Muscle of leg (tissue), 16 donors: ENCODE measurements at places on chromosomes 7 and 10. TPM values are rescaled to one million over a fixed set of nuclear protein-coding genes. Genes with fewer than 3 reads are reported as not detected.
A peak's percentile ranks its signal among the peaks of the same experiment; 100 is the strongest.

COL13A1 gene
- 12.5 TPM for total RNA-seq

CDK13 gene
- total RNA-seq, result 52.8 TPM

NKX2-3 gene
- 0.62 TPM for total RNA-seq

GTF2I gene
- total RNA-seq, result 101 TPM

TNKS2 gene
- 26.8 TPM for total RNA-seq

HIPK2 gene
- total RNA-seq, result 6.6 TPM

GRCh38 chr7:1101563-1102431 lies 13.9 kb downstream of the GPER1 start:
- H3K36me3 ChIP-seq, result peaks cover 11% of the 10 kb centered on the region
- peak overlapping the region; percentile 77 for H3K27ac ChIP-seq
- peak; percentile 38 for DNase-seq
- no peaks in the 10 kb centered on the region for H3K27me3 ChIP-seq
- H3K4me1 ChIP-seq, result peaks cover 68% of the 10 kb centered on the region

DNA sequence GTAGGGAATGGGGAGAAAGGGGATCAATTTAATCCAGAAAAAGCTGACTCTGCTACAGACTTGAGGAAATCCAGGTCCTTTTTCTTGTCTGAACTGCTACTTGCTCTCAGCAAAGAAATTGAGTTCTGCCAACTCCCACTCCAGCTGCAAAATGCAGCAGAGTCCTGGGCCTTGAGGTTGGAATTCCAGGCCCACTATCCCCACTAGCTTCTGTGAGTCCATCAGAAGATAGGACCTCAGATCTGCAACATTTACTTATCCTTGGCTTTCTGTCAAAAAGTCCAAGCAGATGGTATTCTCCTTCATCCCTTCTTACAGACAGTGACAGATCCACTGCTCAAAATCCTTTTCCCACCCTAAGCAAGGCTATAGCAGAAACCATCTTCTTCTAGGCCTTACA lies 219.2 kb downstream of the ARHGAP12 start:
- no peaks in the 10 kb centered on the region for H3K36me3 ChIP-seq
- H3K4me1 ChIP-seq, result peaks cover 43% of the 10 kb centered on the region
- peak; percentile 46 for DNase-seq
- H3K4me3 ChIP-seq, result no peak overlapping the region

GRCh38 chr10:119393845-119394244 lies 148.7 kb downstream of the RGS10 start:
- no peak for DNase-seq
- H3K27me3 ChIP-seq, result no peaks in the 10 kb centered on the region
- peaks cover 40% of the 10 kb centered on the region for H3K4me1 ChIP-seq
- no peaks in the 10 kb centered on the region for H3K36me3 ChIP-seq
- H3K27ac ChIP-seq, result no peak overlapping the region
- no peak overlapping the region for H3K4me3 ChIP-seq

- H3K4me1 ChIP-seq, result peaks cover 5% of the 10 kb centered on the region
- no peaks in the 10 kb centered on the region for H3K36me3 ChIP-seq
- DNase-seq, result no peak
- no peak overlapping the region for H3K4me3 ChIP-seq
Measured at GRCh38 chr7:111529507-111530355, 32.6 kb downstream of the IMMP2L start.

- no peak overlapping the region for H3K4me3 ChIP-seq
- H3K27ac ChIP-seq, result no peak overlapping the region
- H3K27me3 ChIP-seq, result no peaks in the 10 kb centered on the region
- DNase-seq, result no peak
Measured at GRCh38 chr10:129850316-129850715, 113.8 kb downstream of the EBF3 start.

DNA sequence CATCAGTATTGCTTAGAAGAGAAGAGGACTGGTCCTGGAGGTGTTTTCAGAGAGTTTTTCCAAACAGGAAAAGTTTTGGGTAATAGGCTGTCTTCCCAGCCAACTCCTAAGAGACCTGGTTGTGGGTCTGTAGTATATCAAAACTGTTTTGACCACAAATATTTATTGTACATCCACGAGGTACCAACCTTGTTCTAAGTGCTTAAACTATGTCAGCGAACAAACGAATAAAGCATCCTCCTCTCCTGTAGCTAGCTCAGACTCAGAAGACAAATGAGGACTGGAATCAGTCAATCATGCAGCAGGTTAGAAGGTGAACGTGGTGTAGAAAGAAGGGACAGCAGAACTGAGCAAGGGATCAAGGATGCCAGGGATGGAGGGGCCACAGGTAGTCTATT lies 61.6 kb upstream of the MKI67 start:
- no peak overlapping the region for H3K4me3 ChIP-seq
- no peak for DNase-seq
- no peaks in the 10 kb centered on the region for H3K27me3 ChIP-seq
- H3K4me1 ChIP-seq, result no peaks in the 10 kb centered on the region
- H3K27ac ChIP-seq, result no peak overlapping the region
- H3K36me3 ChIP-seq, result no peaks in the 10 kb centered on the region

- peaks cover 3% of the 10 kb centered on the region for H3K27me3 ChIP-seq
- no peaks in the 10 kb centered on the region for H3K4me1 ChIP-seq
- no peak for DNase-seq
- no peak overlapping the region for H3K27ac ChIP-seq
- H3K36me3 ChIP-seq, result no peaks in the 10 kb centered on the region
- no peak overlapping the region for H3K4me3 ChIP-seq
Measured at GRCh38 chr7:101557421-101557820, 71.7 kb downstream of the MYL10 start.

DNA sequence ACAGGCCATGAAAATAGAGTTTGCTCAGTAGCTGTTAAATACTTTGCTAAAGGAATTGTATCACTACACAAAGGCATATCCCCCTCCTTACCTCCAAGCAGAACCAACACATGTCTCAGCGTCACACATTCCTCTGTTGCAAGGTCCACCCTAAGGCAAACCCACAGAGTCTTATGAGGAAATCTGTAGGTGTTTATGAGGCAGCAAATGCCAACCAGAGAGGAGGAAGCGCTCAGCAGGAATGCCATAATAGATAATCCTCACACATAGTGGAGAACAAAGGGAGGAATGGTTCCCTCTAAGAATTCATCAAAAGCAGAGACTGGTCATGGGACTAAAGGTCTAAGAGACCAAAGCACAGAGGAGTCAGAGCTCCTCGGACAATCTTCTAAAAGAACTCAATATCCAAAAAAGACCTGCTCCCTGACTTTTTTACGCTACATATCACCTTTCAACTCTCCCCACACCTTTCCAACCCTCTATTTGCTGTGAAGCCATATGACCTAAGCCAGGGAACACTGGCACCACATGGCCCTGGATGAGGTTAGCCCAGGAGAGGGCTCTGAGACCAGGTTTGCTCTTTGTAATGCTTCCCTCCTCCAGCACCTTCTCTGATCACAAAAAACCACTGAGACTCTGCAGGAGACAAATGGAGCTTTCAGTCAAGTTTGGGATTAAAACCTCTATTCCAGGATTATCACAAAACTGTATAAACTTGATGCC lies 7.3 kb downstream of the SLC25A13 start:
- H3K4me1 ChIP-seq, result peaks cover 4% of the 10 kb centered on the region
- H3K4me3 ChIP-seq, result no peak overlapping the region
- DNase-seq, result no peak

GRCh38 chr7:431658-432111 lies 88.0 kb downstream of the PDGFA start:
- H3K4me1 ChIP-seq, result peaks cover 28% of the 10 kb centered on the region
- H3K27me3 ChIP-seq, result peaks cover 19% of the 10 kb centered on the region
- DNase-seq, result no peak
- H3K4me3 ChIP-seq, result no peak overlapping the region

GRCh38 chr10:49656845-49657493 lies 22.5 kb upstream of the C10orf53 start:
- no peak for DNase-seq
- no peaks in the 10 kb centered on the region for H3K36me3 ChIP-seq
- H3K27me3 ChIP-seq, result no peaks in the 10 kb centered on the region
- H3K27ac ChIP-seq, result no peak overlapping the region
- no peak overlapping the region for H3K4me3 ChIP-seq

- peaks cover 2% of the 10 kb centered on the region for H3K27me3 ChIP-seq
- no peaks in the 10 kb centered on the region for H3K4me1 ChIP-seq
- no peaks in the 10 kb centered on the region for H3K36me3 ChIP-seq
- H3K27ac ChIP-seq, result no peak overlapping the region
Measured at GRCh38 chr10:104521901-104522694, 119.0 kb upstream of the SORCS3 start.

- no peak for DNase-seq
- no peak overlapping the region for H3K4me3 ChIP-seq
- no peaks in the 10 kb centered on the region for H3K4me1 ChIP-seq
- H3K27ac ChIP-seq, result no peak overlapping the region
Measured at GRCh38 chr7:11615174-11615573, 216.8 kb downstream of the THSD7A start.

DNA sequence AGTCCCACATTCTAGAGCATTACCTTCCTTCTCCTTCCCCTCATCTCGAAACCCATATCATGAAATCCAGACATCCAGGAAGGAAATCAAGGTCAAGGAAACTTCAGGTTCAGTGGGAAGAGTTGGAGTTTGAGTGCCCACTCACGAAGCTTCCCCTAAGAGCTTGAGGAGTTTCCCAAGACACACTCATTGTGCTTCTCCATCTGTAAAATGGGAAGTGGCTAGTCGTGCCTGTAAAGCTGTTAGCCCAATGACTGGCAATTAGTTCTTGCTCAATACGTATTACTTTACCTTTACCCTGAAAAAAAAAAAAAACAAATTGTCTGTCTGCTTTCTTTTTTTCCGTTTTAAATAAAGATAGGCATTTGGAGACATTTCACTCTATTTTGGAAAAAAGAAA lies 42.3 kb downstream of the GPAM start:
- no peaks in the 10 kb centered on the region for H3K27me3 ChIP-seq
- H3K4me1 ChIP-seq, result peaks cover 10% of the 10 kb centered on the region
- DNase-seq, result no peak
- H3K4me3 ChIP-seq, result no peak overlapping the region
- no peaks in the 10 kb centered on the region for H3K36me3 ChIP-seq

- DNase-seq, result no peak
- H3K4me1 ChIP-seq, result no peaks in the 10 kb centered on the region
- H3K27me3 ChIP-seq, result peaks cover 7% of the 10 kb centered on the region
- H3K27ac ChIP-seq, result no peak overlapping the region
- H3K36me3 ChIP-seq, result no peaks in the 10 kb centered on the region
Measured at GRCh38 chr10:77664696-77665095, 27.1 kb upstream of the KCNMA1 start.

- no peak overlapping the region for H3K27ac ChIP-seq
- H3K4me3 ChIP-seq, result no peak overlapping the region
- H3K36me3 ChIP-seq, result no peaks in the 10 kb centered on the region
- H3K4me1 ChIP-seq, result no peaks in the 10 kb centered on the region
Measured at GRCh38 chr7:40944981-40945585, 757.8 kb downstream of the INHBA start.

GRCh38 chr7:36338256-36338655 lies 51.4 kb upstream of the ANLN start:
- H3K4me1 ChIP-seq, result no peaks in the 10 kb centered on the region
- H3K27ac ChIP-seq, result no peak overlapping the region
- DNase-seq, result no peak
- H3K27me3 ChIP-seq, result no peaks in the 10 kb centered on the region

DNA sequence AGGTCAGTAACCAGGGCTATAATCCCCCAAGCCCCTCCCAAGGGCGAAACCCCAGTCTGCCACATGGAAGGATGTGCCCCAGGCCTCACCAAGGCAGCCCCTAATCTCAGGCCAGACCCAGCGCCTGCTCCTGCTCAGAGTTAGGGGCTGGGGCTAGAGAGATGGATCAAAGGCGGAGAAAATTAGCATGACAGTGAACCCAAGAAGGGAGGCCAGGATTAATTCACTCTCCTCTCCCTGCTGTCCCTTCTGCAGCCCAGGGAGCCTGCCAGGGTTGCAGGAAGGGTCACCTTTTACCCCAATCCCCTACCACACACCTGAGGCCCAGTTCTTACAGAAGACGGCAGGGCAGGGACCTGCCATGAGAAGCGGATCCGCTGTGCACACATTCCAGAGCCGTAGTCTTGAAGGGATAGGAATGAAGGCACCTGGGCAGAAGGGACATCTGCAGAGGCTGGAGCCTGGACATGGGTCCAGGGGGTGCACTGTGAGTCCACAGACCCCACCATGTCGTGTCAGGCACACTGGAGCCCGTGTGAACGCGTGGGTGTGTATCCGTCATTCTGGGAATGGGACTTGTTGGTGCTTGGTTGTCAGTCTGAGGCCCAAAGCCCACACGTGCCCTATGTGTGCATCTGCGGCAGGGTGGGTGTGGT lies 11.9 kb upstream of the ZMIZ1 start:
- no peak overlapping the region for H3K27ac ChIP-seq
- H3K27me3 ChIP-seq, result peaks cover 2% of the 10 kb centered on the region
- H3K4me3 ChIP-seq, result no peak overlapping the region
- no peaks in the 10 kb centered on the region for H3K36me3 ChIP-seq

DNA sequence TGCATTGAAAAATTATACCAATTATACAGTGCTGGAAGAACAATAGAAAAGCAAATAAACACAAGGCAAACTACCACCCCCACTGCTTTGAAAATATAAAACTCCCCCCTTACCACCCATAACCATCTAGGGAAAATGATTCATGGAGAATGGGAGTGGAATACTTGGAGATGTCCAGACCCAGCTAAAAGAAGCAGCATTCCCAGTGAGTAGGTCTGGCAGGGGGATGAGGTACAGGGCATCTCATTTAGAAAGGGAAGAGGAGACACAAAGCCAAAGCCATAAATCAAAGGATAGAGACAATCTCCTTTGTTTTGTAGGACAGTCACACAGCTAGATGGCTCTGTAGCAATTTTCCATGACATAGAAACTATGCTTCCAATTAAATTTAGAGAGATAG lies 36.0 kb upstream of the DGKI start:
- H3K36me3 ChIP-seq, result peaks cover 63% of the 10 kb centered on the region
- no peak overlapping the region for H3K4me3 ChIP-seq

GRCh38 chr7:85184599-85185423 lies 2.0 kb downstream of the SEMA3D start:
- H3K27me3 ChIP-seq, result peaks cover 11% of the 10 kb centered on the region
- H3K36me3 ChIP-seq, result no peaks in the 10 kb centered on the region
- H3K27ac ChIP-seq, result peak overlapping the region; percentile 77
- H3K4me3 ChIP-seq, result peak overlapping the region; percentile 80

- peaks cover 2% of the 10 kb centered on the region for H3K27me3 ChIP-seq
- no peaks in the 10 kb centered on the region for H3K4me1 ChIP-seq
- no peak for DNase-seq
- H3K36me3 ChIP-seq, result no peaks in the 10 kb centered on the region
Measured at GRCh38 chr10:119608316-119609155, 11.8 kb upstream of the TIAL1 start.

GRCh38 chr10:5484205-5484604 lies 15.2 kb downstream of the CALML5 start:
- DNase-seq, result no peak
- no peak overlapping the region for H3K27ac ChIP-seq
- no peaks in the 10 kb centered on the region for H3K27me3 ChIP-seq
- peaks cover 29% of the 10 kb centered on the region for H3K4me1 ChIP-seq
- H3K36me3 ChIP-seq, result no peaks in the 10 kb centered on the region
- no peak overlapping the region for H3K4me3 ChIP-seq

GRCh38 chr7:96527133-96527827 lies 182.4 kb downstream of the SEM1 start:
- no peaks in the 10 kb centered on the region for H3K27me3 ChIP-seq
- no peaks in the 10 kb centered on the region for H3K36me3 ChIP-seq

- no peak overlapping the region for H3K4me3 ChIP-seq
- H3K36me3 ChIP-seq, result no peaks in the 10 kb centered on the region
- peak; percentile 78 for DNase-seq
- no peak overlapping the region for H3K27ac ChIP-seq
Measured at GRCh38 chr7:71173955-71174354, 42.0 kb downstream of the GALNT17 start.
